ENCODE measurements at places on chromosomes 5 and 9.
A peak's percentile ranks its signal among the peaks of the same experiment; 100 is the strongest.

GRCh38 chr9:84669013-84669287 lies 579 bp upstream of the NTRK2 start:
- no peak for ATAC-seq

- ATAC-seq: peak; percentile 85
Measured at GRCh38 chr9:69877852-69878514, 57.4 kb downstream of the CFAP95 start.

- no peak for ATAC-seq
Measured at GRCh38 chr5:52010454-52010853, 627.2 kb downstream of the ISL1 start.

DNA sequence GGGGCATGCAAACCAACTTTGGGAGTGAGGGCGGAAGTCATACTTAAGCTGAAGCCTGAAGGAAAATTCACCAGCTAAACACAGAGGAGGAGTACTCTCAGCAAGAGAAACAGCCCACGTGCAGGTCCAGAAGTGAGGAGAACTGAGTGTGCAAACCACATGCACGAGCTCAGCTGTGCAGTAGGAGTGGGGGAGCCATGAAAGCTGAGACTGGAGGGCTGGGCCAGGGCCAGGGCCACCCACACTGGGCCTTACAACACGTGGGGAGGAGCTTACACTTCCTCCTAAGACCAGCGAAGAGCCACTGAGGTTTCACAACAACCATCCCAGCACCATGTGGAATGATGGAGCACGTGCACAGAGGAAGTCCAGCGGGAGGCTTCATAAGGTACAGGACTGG lies 9.3 kb upstream of the WWC1 start:
- ATAC-seq: peak; percentile 95

DNA sequence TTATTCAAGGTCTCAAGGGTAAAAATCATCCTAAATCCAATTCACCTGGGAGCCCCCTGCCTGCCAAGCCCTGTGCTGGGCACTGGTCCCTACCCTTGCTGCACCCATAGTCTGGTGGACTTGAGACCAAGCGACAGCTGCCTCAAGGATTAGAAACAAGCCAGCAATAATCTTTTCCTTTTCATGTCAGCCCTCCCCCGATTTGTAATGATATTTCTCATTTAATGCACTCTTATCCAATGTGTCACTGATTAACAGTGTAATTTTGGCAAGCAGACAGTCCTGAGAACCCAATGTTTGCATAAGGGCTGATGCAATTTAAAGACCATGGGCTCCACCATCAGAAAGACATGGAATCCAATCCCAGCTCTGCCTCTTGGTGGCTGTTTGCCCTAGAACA lies 108.9 kb downstream of the ACTL7B start:
- no peak for ATAC-seq
